ENCODE measurements at places on chromosomes 11 and 22. TPM values are rescaled to one million over a fixed set of nuclear protein-coding genes. Genes with fewer than 3 reads are reported as not detected.

DNA sequence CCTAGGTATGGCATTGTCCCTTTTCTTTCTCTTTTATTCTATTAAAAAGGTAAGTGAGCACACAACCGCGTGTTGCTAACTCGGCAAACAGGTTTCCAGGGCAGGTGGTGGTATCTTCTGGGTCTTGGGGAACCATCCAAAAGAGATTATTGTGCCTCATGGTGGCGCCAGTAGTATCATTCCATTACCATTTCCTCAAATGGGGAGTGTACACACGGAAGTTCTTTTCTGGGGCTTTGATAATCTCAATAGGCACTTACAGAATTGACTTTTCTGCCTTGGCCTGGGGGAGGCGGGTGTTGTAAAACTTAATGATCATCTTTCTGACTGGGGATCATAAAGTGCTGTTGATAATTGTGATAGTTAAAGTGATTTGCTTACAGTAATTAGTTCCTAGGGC, 234.1 kb downstream of the KIRREL3 start:
- no peaks in the 10 kb centered on the region for H3K36me3 ChIP-seq
- DNase-seq, result peak; percentile 42
- no peaks in the 10 kb centered on the region for H3K4me1 ChIP-seq
- H3K27me3 ChIP-seq, result no peaks in the 10 kb centered on the region
- H3K27ac ChIP-seq, result no peak overlapping the region

DNA sequence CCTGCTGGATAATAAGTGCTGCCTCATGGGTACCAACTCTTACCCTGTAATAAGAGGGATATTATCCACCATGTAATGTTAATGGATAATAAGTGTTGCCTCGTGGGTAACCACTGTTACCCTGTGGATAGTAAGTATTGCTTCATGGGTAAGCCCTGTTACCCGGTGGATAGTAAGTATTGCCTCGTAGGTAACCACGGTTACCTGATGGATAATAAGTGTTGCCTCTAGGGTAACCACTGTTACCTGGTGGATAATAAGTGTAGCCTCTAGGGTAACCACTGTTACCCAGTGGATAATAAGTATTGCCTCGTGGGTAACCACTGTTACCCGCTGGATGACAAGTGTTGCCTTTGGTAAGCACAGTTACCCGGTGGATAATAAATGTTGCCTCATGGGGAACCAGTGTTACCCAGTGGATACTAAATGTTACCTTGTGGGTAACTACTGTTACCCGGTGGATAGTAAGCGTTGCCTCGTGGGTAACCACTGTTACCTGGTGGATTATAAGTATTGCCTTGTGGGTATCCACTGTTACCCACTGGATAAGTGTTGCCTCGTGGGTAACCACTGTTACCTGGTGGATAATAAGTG, 18.6 kb upstream of the NXPE4 start:
- H3K4me1 ChIP-seq, result no peaks in the 10 kb centered on the region
- H3K27ac ChIP-seq, result no peak overlapping the region
- no peaks in the 10 kb centered on the region for H3K27me3 ChIP-seq
- DNase-seq, result no peak

C22orf31 gene
- not detected for total RNA-seq

GRCh38 chr11:77113382-77114088, 10.9 kb downstream of the OMP start:
- H3K4me1 ChIP-seq, result peaks cover 5% of the 10 kb centered on the region
- H3K27me3 ChIP-seq, result no peaks in the 10 kb centered on the region
- H3K36me3 ChIP-seq, result peaks cover 5% of the 10 kb centered on the region
- no peak overlapping the region for H3K27ac ChIP-seq
- no peak overlapping the region for H3K4me3 ChIP-seq
- peak; percentile 35 for DNase-seq

CASP5 gene
- total RNA-seq, result 1.6 TPM

GLB1L2 gene
- total RNA-seq, result 13.6 TPM

GRCh38 chr11:100890789-100891188, 203.7 kb downstream of the ARHGAP42 start:
- no peaks in the 10 kb centered on the region for H3K36me3 ChIP-seq
- no peak overlapping the region for H3K27ac ChIP-seq

GRCh38 chr11:126896025-126896424, 104.5 kb downstream of the KIRREL3 start:
- H3K4me3 ChIP-seq, result no peak overlapping the region
- H3K36me3 ChIP-seq, result no peaks in the 10 kb centered on the region

DNA sequence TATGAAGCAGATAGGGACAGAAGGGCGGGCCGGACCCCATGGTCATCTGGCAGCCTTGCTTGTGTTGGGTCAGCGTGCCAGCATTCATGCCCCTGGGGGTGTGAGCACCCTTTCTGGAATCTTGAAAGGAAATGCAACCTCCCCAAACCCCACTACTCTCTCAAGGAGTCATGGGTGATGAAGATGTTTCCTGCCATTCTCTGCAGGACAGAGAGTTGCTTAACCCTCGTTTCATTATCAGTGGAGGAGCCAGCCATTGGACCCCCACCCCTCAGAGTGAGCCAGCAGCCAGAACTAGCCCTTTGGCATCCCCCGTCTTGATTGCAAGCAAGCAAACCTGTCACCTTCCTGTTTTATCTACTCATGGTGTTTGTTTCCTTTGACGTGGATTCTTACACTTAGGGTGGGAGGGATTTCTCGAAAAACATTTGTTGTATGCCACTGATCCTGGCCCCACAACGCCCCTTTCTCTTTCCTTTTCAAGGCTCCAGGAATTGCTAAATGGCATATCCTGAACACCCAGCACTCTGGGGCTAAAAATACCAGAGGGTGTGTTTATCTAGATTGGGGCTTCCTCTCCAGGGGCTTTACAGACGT, 258.3 kb downstream of the ETS1 start:
- peak overlapping the region; percentile 57 for H3K27ac ChIP-seq
- H3K4me1 ChIP-seq, result no peaks in the 10 kb centered on the region
- no peaks in the 10 kb centered on the region for H3K36me3 ChIP-seq
- no peak overlapping the region for H3K4me3 ChIP-seq
- no peak for DNase-seq
- no peaks in the 10 kb centered on the region for H3K27me3 ChIP-seq

SLC22A8 gene
- not detected for total RNA-seq

CCDC73 gene
- 0.09 TPM for total RNA-seq

DNA sequence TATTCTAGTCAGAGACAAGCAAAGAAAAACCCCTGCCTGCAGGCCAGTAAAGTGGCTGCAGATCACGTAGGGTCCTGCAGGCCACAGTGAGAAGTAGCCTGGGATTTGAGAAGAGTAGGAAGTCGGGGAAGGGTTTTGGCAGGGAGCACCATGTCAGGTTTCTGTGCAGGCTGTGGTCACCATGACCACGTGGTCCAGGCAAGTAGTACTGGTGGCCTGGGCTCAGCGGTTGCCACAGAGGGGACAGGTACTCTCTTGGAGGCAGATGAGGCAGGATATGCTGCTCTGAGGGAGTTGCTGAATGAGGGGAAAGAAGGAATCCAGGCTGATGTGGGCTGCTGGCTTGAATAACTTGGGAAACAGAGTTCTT, 46.5 kb downstream of the PISD start:
- no peaks in the 10 kb centered on the region for H3K4me1 ChIP-seq
- H3K27me3 ChIP-seq, result no peaks in the 10 kb centered on the region
- H3K4me3 ChIP-seq, result no peak overlapping the region

GRCh38 chr22:17057959-17058814, 26.6 kb upstream of the IL17RA start:
- H3K4me3 ChIP-seq, result no peak overlapping the region
- H3K36me3 ChIP-seq, result no peaks in the 10 kb centered on the region
- no peaks in the 10 kb centered on the region for H3K4me1 ChIP-seq
- no peaks in the 10 kb centered on the region for H3K27me3 ChIP-seq
- peak; percentile 77 for DNase-seq

DNA sequence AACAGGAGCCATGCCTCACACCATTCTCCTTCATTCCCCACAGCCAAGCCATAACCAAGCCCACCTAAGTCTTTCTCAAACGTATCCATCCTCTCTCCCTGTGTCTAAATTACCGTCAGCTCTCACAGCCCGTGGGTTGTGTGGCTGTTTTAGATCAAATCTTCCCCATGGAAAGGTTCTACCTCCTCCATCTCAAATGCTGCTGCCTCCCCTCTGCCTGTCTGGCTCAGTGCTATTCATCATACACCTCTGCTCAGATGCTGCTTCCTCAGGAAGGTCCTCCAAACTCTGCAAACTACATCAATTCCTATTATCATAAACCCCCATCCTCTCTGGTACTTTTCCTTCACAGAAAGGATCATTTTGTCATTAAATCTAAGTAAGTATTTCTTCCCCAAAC, 15.1 kb downstream of the NFRKB start:
- DNase-seq, result no peak
- H3K4me1 ChIP-seq, result no peaks in the 10 kb centered on the region
- H3K27ac ChIP-seq, result no peak overlapping the region
- H3K4me3 ChIP-seq, result no peak overlapping the region

CFAP300 gene
- 16.7 TPM for total RNA-seq

PRPF19 gene
- total RNA-seq, result 49.0 TPM

- no peaks in the 10 kb centered on the region for H3K27me3 ChIP-seq
- peak overlapping the region; percentile 88 for H3K27ac ChIP-seq
- no peak for DNase-seq
- no peaks in the 10 kb centered on the region for H3K4me1 ChIP-seq
Observed at GRCh38 chr11:62806611-62807121, 1.4 kb upstream of the NXF1 start.

GRCh38 chr11:10541561-10541930, 559 bp upstream of the RNF141 start:
- no peaks in the 10 kb centered on the region for H3K27me3 ChIP-seq
- H3K27ac ChIP-seq, result peak overlapping the region; percentile 78
- no peaks in the 10 kb centered on the region for H3K36me3 ChIP-seq
- H3K4me3 ChIP-seq, result no peak overlapping the region
- H3K4me1 ChIP-seq, result peaks cover 12% of the 10 kb centered on the region

GRCh38 chr22:32058656-32059260, 15.7 kb downstream of the SLC5A1 start:
- H3K4me1 ChIP-seq, result no peaks in the 10 kb centered on the region
- H3K36me3 ChIP-seq, result no peaks in the 10 kb centered on the region
- no peak overlapping the region for H3K27ac ChIP-seq
- no peak overlapping the region for H3K4me3 ChIP-seq
- DNase-seq, result peak; percentile 59
- H3K27me3 ChIP-seq, result no peaks in the 10 kb centered on the region

TESMIN gene
- total RNA-seq, result 1.8 TPM

- no peaks in the 10 kb centered on the region for H3K27me3 ChIP-seq
- no peak for DNase-seq
- peaks cover 23% of the 10 kb centered on the region for H3K36me3 ChIP-seq
- H3K4me3 ChIP-seq, result no peak overlapping the region
- H3K4me1 ChIP-seq, result no peaks in the 10 kb centered on the region
Observed at GRCh38 chr22:17540481-17540880, 22.8 kb upstream of the SLC25A18 start.

ISX gene
- total RNA-seq, result not detected

- no peak overlapping the region for H3K27ac ChIP-seq
- no peak overlapping the region for H3K4me3 ChIP-seq
- H3K36me3 ChIP-seq, result no peaks in the 10 kb centered on the region
- DNase-seq, result no peak
- no peaks in the 10 kb centered on the region for H3K27me3 ChIP-seq
- no peaks in the 10 kb centered on the region for H3K4me1 ChIP-seq
Observed at GRCh38 chr11:103618528-103618927, 417.9 kb upstream of the DDI1 start.

DNA sequence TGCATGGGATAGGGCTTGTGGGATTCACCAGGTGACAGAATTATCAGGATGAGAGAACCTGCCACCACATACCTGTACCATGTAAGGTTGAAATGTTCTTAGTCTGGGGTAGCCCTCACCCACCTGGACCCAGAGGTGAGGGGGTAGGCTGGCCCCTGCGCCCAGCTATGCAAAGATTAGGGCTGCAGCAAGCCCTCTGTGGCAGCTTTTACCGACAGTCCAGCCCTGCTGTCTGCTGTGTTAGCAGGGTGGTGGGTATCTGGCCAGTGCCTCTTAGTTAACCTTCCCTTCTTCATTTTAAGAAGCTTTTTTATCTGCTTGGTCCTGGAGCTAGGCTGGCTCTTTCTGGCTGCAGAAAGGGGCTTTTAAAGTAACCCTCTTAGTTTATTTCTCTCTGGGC, 13.9 kb downstream of the INSC start:
- H3K4me3 ChIP-seq, result no peak overlapping the region
- H3K27ac ChIP-seq, result no peak overlapping the region
- no peaks in the 10 kb centered on the region for H3K36me3 ChIP-seq
- no peak for DNase-seq
- H3K27me3 ChIP-seq, result no peaks in the 10 kb centered on the region

BIK gene
- total RNA-seq, result 6.1 TPM

MCAM gene
- total RNA-seq, result 127 TPM

GRCh38 chr11:34169686-34170085, 64.3 kb downstream of the NAT10 start:
- H3K36me3 ChIP-seq, result peaks cover 3% of the 10 kb centered on the region
- peaks cover 4% of the 10 kb centered on the region for H3K4me1 ChIP-seq
- no peak for DNase-seq
- H3K4me3 ChIP-seq, result no peak overlapping the region
- no peaks in the 10 kb centered on the region for H3K27me3 ChIP-seq

DNA sequence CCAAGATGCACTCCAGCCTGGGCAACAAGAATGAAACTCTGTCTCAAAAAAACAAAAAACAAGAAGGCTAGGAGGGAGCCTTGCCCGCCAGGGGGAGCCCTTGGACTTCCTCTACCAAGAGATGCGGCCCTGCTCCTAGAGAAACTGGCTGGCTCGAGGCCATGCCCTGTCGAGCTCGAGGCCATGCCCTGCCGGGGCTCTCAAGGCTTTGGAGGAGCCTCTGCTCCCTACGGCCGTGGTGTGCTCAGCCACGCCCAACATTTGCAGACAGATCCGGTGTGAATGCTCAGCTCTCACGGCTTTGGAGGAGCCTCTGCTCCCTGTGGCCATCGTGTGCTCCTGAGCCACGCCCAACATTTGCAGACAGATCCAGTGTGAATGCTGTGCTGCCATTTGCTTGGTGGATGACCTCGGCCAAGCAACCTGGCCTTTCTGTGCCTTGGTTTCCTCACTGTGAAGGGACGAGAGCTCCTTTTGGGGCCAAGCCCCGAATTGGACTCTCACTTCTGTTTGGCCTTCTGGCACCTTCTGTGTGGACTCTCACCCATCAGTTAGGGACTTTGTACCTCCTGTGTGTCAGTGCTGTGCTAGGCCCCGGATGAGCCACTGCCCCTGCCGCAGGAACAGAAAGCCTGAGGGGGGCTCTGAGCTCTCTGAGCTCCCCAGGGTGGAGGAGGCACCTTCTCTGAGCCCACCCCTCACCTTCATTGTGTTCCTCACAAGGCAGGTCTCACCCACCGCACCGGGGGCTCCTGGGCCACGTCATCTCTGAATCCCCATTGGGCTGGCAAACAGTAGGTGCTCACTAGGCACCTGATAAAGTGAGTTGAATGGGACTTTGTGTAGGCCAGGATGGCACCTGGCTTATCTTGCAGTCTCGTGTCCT, 14.1 kb downstream of the C11orf24 start:
- H3K4me3 ChIP-seq, result no peak overlapping the region
- no peak overlapping the region for H3K27ac ChIP-seq
- H3K27me3 ChIP-seq, result no peaks in the 10 kb centered on the region
- H3K4me1 ChIP-seq, result peaks cover 5% of the 10 kb centered on the region
- peaks cover 2% of the 10 kb centered on the region for H3K36me3 ChIP-seq

CHRM1 gene
- 1.5 TPM for total RNA-seq

Data from lung (tissue), 17 donors.